Heart right ventricle (tissue), 16 donors: ENCODE measurements at places on chromosomes 3 and 15. TPM values are rescaled to one million over a fixed set of nuclear protein-coding genes. Genes with fewer than 3 reads are reported as not detected.

DNAJC17 gene
- total RNA-seq, result 11.1 TPM

ATP13A5 gene
- total RNA-seq, result not detected

EDC3 gene
- total RNA-seq, result 14.4 TPM

TERC gene
- 0.81 TPM for total RNA-seq

WDR82 gene
- 65.4 TPM for total RNA-seq

KLHL40 gene
- 1.5 TPM for total RNA-seq

RLBP1 gene
- not detected for total RNA-seq

FAM81A gene
- 10.1 TPM for total RNA-seq

FURIN gene
- 64.9 TPM for total RNA-seq

IL17RD gene
- total RNA-seq, result 4.0 TPM

LTK gene
- total RNA-seq, result 0.44 TPM

DNA sequence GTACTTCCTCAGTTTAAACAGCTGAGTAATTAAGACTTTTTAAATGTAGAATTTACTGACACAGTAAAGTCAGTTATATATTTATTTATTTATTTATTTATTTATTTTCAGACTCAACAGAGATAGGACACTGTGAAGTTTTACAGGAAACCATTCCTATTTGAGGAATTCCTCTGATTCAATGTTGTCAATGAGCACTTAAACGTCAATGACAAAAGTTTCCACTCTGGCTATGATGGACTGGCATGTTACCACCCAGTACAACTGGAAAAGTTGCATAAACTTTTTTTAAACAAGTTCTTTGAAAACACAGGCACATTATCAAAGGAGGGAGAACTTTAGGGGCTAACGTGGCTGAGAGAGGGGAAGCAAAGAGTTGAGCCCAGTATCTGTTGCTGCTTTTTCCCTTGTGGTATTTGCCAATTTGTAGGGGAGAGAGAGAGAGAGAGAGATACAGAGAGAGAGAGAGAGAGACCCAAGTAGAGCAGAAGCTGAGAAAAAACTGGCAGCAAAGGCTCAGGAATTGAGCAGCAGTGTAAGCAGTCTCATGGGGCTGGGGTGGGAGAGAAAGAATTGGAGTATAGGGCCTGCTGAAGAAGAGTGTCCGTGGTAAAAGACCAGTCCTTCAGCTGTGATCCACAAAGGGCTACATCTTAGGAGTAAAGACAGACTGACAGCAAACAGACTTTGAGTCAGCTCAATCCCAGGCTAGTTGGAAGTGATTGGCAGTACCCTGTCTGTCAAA, 18.3 kb upstream of the ACTC1 start:
- DNase-seq, result no peak

- DNase-seq, result no peak
Observed at GRCh38 chr15:86772369-86773059, 692.8 kb downstream of the AGBL1 start.

- DNase-seq, result no peak
Observed at GRCh38 chr3:182908471-182908870, 71.9 kb downstream of the DCUN1D1 start.

- no peak for DNase-seq
Observed at GRCh38 chr3:182755712-182756111, 37.6 kb upstream of the ATP11B start.

DNA sequence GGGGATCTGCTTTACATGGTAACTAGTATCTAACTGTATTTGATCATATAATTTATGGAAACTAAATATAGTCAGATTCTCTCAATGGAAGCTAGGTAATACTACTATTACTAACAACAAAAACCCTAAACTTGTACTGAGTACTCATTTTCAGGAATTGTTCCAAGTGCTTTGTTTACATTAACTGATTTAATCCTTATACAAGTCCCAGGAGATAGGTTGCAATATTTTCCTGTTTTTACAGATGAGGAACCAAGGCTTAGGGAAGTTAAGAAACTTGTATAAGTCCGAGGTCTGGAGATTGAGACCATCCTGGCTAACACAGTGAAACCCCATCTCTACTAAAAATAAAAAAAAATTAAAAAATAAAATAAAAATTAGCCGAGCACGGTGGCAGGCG, 7.5 kb upstream of the MTHFS start:
- DNase-seq, result no peak

- no peak for DNase-seq
Observed at GRCh38 chr3:148999806-149000205, 8.5 kb downstream of the GYG1 start.

GRCh38 chr3:4681301-4681700, 188.2 kb downstream of the ITPR1 start:
- no peak for DNase-seq

DNA sequence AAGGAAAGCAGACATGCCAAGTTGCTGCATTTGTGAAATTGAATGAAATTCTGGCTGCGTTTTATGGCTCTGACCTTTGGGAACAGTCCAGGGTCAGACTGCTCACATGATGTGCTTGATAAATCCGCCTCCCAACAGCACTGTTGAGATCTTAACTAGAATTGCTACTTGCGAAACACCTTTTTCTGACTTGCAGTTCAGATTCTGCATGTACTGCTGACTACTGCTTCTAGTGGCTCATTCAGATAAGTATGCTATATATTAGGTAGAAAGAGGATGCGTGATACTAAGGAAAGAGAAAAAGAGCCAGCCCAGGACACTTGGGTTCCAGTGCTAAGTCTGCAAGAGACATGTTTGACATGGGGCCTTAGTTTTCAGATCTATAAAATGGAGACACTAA, 129.4 kb downstream of the LPP start:
- DNase-seq, result no peak

- DNase-seq, result no peak
Observed at GRCh38 chr3:71587958-71588357, 4.4 kb upstream of the FOXP1 start.

- DNase-seq, result no peak
Observed at GRCh38 chr3:8413337-8413926, 88.2 kb upstream of the LMCD1 start.

- no peak for DNase-seq
Observed at GRCh38 chr15:41780266-41780665, 6.0 kb downstream of the MAPKBP1 start.

DNA sequence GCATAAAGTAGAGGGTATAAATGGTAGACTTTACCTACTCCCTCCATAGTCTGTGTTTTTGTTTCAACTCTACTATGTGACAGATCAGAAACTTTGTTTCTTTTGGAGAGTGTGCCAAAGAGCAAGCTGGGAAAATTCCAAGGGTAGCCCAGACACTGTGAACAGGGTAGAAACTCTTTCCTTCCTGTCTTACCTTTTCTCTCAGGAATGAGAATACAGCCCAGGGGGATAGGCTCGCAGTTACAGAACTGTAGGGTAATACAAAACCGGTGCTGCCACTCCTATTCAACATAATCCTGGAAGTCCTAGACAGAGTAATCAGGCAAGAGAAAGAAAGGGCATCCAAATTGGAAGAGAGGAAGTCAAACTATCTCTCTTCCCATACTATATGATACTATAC, 256.3 kb downstream of the CPNE4 start:
- no peak for DNase-seq

GRCh38 chr3:171462224-171462623, 2.0 kb upstream of the TNIK start:
- no peak for DNase-seq

GRCh38 chr15:42018306-42019224, 2.3 kb downstream of the PLA2G4E start:
- DNase-seq, result peak; percentile 9

DNA sequence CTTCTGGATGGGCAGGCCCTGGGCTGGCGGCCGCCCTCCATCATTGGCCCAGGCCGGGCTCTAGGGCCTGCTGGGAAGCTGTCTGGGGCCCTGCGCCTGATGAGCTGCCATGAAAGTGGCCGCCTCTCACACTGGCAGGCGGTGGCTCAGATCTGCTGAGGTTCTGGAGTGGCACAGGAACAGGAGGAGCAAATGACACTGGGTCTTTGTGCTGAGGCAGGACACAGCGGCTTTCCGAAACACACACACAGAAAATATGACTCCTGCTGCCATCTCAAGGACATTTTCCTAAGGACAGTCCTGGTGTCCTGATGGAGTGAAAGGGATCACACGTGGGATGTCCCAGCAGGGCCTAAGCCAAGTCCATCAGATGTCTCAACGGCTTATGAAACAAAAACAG, 103.5 kb downstream of the NUP210 start:
- no peak for DNase-seq

- DNase-seq, result no peak
Observed at GRCh38 chr3:71495708-71496472, 87.6 kb downstream of the FOXP1 start.

- DNase-seq, result no peak
Observed at GRCh38 chr3:104460477-104461406, 906.0 kb upstream of the ALCAM start.

DNA sequence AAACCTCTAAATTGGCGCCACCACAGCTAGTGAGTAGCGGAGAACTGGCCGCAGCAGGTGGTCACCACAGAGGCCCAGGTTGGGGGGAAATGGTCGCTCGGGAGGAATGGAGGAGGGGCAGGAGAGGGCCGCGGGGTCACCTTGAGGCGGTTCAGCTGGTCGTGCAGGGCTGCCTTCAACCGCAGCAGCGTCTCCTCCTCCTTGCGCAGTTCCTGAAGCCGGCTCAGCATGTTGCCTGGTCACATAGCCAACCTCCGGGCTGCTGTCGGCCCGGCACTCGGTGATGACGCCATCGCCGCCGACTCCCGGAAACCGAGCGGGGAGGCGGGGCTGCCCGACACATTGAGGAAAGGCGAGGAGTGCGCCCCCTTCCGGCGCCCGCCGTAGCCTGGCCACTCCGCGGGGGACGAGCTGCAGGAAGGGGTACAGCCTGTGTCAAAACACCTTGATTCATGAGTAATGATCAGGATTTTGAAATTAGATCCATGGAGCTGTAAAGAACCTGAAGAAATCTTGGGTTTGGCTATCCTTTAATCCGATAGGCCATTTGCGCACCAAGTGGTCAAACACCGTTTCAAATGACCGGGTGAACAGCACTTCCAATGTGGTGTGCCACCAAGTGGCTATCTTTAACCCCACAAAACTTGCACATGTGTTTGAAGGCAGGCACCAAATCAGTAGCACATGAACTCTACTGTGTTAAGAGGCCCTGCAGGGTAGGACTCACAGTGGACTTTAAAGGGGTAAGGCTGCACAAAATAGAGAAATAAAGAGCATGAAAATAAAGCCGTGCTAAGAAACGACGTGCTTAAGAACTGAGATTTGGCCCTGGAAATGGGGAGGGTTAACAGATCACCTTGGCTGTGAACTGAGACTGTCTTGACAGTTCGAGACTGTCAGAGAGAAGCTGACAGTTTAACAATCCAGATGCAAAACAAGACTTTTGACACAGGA, at the start of gene SNAPC5:
Gene SNAPC5, minus strand, starts transcription at position 261 of the 954 bp plus-strand sequence. Its CDS starts 31 bp downstream, at position 230.
- DNase-seq, result peak; percentile 97

DNA sequence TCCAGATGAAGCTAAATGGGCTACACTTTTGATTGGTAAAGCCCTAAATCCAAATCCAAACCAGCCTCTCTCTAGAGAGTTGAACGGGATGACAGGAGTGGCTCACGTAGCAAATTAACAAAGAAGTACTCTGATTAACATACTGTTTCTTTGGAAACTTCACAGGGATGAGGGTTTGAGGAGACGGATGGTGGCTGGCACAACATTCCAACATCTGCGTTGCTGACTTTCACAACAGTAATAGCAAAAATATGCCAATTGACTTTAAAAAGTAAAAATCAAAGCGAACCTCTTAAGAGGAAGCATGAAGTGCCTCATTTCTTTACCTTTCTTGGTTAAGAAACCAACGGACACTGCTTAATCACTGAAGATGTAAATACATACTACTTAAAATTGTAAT, 181.4 kb downstream of the TBL1XR1 start:
- DNase-seq, result no peak

DNA sequence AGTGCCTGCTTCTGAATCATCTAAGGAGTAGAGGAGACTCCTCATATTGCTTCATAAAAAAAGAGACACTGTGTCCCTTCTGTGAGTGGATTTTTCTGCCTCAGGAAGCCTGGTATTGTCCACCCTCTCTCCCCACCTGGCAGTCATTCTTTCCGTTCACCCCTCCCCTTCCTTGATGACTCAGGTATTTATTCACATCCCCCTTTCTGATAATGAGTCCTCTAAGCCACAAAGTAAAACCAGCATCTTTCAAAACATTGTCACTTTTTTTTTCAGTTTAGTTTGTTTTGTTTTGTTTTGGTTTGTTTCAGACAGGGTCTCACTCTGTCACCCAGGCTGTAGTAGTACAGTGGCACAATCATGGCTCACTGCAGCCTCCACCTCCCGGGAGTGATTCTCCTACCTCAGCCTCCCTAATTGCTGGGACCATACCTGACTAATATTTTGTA, 65.2 kb upstream of the UBE2E1 start:
- DNase-seq, result no peak

DNA sequence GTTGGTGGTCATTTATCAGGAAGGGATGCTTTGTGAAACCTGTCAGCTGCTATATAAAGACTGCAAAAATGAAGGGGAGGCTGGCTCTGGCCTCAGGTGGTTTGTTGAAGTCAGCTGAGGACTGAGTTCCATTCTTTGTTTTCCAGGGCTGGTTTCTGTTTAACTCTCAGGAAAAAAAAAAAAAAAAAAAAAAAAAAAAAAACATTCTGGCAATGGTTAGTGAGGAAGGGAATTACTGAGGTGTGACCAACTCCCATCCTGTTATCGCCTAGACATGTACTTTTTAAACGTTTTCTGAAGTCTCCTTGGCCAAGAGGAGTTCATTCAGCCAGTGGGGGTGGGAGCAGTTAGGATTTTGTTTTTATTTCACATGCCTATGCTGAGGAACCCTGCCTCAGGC, 316.3 kb downstream of the OXSM start:
- DNase-seq, result peak; percentile 47

DNA sequence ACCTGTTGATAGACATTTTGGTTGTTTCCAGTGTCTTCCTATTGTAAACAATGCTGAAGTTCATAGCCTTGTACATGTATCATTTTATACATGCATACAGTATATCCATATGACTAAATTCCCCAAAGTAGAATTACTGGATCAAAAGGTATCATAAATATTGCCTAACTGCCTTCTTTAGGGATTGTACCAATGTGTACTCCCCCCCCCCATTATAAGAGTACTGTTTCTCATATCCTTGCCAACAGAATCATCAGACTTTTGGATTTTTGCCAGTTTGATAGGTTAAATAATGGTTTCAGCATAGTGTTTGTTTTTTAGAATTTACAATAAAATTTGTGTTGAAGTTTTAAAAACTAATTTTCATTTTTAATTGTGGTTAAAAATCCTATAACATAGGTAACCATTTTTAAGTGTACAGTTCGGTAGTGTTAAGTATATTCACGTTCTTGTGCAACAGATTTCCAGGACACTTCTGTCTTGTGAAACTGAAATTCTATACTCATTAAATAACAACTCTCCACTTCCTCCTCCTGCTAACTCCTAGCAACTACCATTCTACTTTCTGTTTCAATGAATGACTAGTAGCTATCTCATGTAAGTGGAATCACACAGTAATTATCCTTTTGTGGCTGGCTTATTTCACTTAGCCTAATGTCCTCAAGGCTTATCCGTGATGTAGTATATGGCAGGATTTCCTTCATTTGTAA, 30.8 kb upstream of the MAP3K13 start:
- no peak for DNase-seq

- DNase-seq, result no peak
Observed at GRCh38 chr15:70519004-70519365, 244.4 kb downstream of the UACA start.

- DNase-seq, result no peak
Observed at GRCh38 chr3:51391566-51392354, 675 bp downstream of the RBM15B start.

GRCh38 chr3:170047133-170047404, 9.3 kb downstream of the GPR160 start:
- no peak for DNase-seq

GRCh38 chr3:155318740-155319139, 25.3 kb upstream of the STRIT1 start:
- DNase-seq, result no peak

GRCh38 chr15:101568821-101569555, 79.5 kb upstream of the PCSK6 start:
- DNase-seq, result no peak

GRCh38 chr3:193008654-193009053, 91.0 kb upstream of the MB21D2 start:
- no peak for DNase-seq
